Cardiac septum (tissue), 1 donor: ENCODE measurements at places on chromosomes 1 and 21.

- DNase-seq: no peak
These were observed 167.7 kb upstream of the PTGFR start for GRCh38 chr1:78322928-78323680.

GRCh38 chr21:15839601-15840000 lies 109.8 kb downstream of the USP25 start:
- DNase-seq: no peak

DNA sequence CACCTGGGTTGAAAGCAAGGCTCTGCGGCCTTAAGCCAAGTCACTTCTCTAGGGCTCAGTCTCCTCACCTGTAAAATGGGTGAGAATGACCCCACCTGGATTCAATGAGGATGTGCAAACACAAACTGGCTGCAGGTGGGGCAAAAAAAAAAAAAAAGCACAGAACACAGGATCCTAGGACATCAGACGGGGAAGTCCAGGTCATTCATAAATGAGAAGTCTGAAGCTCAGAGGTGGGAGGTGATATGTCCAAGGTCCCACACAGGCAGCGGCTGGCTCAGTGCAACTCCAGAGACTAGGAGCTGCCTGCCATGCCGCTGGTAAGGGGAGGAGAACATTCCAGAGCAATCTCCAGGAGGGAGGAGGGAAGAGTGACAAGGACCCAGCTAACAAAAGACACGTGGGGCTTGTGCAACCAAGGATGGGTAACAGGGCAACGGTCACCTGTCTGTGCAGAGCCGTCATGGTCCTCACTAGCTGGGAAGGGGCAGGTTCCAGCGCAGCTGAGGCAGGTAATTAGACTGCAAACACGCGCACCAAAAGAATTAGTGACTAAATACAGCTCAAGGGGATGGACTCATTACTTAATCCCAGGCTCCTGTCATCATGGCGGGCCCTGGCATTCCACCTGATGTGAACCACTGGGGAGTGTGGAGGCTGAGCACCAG lies 19.5 kb downstream of the IFFO2 start:
- DNase-seq: no peak

DNA sequence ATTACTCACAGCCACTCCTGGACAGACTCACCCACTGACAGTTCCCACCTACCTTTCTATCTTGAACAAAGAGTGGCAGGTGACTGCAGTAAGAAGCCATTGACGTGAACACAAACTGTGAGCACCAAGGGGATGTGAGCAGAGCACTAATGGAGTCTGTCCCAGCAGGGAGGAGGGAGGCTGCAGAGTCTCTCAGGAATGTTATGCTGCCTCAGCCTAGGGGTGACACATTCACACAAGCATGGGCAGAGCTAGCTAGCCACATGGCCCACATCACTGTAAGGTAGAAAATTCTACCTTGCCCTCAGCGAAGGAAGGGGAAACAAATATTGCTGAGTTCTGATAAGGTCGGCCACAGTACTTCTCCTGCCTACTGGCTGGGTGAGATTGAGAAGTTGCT lies 56.8 kb upstream of the PTGFRN start:
- no peak for DNase-seq

DNA sequence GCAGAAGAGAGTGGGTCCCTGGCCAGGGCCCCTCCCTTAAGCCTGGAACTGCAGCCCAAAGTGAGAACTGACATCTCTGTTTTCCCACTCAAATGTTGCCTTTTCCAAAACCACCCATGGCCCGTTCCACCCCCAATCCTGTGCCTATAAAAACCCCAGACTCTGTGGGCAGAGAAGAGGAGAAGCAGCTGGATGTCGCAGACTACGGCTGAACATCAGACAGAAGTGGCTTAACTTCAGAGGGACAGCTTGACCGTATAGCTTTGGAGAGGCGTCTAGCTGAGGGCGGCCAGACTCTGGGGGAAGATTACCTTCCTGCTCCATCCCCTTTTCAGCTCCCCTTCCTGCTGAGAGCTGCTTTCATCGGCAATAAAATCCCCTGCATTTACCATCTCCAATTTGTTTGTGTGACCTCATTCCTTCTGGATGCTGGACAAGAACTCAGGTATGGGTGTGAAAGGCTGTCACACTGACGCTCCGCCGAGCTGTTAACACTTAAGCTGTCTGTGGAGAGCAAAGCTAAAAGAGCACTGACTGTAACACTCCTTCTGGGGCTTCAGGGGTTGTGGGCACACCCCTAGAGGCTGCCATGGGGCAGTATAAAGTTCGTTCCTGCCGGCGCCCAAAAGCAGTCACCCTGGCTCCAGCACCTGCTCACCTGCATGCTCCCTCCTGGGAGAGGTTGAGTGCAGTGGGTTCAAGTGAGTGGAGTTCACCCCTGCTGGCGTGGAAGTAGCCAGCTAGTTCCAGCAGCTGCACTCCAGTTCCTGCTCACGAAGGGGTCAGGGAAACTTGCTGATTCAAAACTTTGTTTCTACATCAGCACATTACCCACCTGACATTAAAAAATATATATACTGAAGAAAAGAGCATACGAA lies 19.6 kb upstream of the ERO1B start:
- DNase-seq: no peak

DNA sequence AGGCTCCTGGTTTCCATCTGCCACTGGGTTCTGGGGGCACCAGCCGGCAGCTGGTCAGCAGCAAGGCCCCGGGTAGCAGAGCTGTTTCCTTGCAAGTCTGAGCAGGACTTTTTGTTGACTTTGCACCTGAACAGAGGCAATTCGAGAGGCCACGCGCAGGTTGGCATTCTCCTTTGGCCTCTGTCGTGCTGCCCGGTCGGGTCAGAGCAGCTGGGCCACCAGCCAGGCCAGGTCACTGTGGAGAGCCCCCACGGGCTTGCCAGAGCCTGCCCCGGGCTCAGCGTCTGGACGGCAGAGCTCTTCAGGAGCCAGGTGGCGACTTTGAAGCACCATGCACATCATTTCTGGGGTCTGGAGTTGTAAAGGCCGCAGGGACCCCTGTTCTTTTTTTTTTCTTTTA lies 28.4 kb upstream of the TMEM52 start:
- no peak for DNase-seq

DNA sequence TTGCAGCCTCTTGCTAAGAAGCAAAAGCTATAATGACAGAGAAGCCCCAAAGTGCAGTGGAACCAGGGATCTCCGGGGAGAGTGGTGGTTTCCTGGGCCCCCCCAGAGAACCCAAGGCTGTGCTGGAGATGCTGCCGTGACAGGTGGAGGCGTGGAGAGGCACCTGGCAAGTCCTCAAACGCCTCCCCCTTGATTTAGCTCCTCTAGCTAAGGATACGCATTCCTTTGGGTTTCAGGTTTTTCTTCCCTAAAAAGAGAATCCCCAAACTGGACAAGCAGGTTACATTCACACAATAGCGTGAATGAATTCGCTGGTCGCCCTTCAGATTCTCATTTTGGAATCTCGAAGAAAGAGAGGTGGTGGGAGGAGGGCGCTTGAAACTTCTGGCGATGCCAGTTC lies 853 bp upstream of the ATP1A1 start:
- DNase-seq: no peak

GRCh38 chr1:176119549-176119948 lies 87.5 kb downstream of the COP1 start:
- DNase-seq: no peak

DNA sequence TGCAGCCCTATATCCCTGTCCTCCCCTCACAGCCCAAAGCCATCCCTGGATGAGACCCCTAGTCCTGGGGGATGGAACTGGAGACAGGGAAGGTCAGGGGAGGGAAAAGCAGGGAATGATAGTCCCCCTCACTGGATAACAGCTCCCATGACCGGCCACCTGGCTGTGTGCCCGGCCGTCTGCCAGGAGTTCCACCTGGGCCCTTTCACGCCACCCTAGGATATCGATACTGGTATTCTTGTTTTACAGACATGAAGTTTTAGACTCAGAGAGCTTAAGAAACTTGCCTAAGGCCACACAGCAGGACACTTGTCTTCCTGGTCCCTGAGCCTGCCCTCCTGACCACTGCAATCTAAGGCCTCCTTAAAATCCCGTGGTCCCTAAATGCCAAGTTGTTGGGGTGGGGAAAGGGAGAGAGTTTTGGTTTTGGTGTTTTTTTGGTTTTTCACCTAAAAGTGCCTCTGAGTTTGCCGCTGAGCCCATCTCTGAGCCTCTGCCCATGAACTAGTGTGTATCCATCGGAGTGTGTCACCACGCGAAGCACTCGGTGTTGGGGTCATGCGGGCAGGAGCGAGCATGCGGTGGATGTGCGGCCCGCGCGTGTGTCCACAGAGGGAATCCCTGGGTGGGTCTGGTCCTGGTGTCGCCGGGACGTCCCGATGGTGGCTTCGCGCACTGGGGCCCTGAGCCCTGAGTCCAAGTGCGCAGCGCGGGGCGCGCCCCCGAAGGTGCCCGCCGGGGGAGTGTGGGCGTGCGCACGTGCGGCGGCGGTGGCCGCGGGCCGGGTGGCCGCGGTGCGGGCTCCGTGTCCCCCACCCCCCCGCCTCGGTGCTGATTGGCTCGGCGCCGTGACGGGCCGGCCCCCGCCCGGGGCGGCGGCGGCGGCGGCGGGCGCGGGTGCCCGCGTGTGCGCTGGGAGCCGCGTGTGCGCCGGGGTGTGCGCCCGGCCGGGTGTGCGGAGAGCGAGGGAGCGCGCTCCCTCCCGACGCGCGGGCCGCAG lies at the start of gene EPHA8:
Gene EPHA8, plus strand, starts transcription at position 906 of the 1,000 bp plus-strand sequence. CDS start 147 bp downstream, outside the sequence.
- no peak for DNase-seq

GRCh38 chr21:29148530-29148929 lies 18.1 kb downstream of the MAP3K7CL start:
- DNase-seq: no peak

GRCh38 chr1:212944229-212944901 lies 6.0 kb upstream of the VASH2 start:
- no peak for DNase-seq

- no peak for DNase-seq
These were observed 72.2 kb downstream of the JMJD4 start for GRCh38 chr1:227662933-227663332.

GRCh38 chr1:171179318-171180227 lies 5.5 kb upstream of the FMO2 start:
- no peak for DNase-seq

GRCh38 chr1:192937128-192937527 lies 122.0 kb downstream of the UCHL5 start:
- no peak for DNase-seq

DNA sequence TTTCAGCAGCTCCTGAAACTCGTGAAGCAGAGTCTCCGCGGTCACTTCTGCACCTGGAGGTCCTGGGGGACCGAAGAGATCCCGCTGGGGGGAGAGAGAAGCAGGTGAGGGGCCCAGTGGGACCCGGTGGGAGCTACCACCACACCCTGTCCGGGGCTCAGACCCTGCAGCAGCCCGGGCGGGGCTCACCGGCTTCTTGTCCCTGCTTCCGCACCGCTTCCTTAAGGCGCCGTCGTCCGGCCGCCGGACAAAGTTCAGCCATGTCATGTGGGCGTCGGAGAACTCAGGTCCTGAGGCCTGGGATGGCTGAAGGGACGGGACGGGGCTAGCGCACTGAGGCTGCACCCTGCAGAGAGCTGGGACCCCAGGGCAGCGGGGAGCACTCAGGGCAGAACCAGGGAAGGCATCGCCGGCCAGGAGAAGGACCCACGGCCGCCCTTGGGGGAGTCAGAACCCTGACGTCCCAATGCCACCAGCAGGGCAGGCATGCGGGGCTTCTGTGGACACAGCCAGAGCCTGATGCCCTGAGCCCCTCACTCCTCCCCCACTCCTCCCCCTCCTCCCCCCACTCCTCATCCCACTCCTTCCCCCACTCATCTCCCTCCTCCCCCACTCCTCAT lies 2.2 kb downstream of the C1QTNF12 start:
- DNase-seq: no peak

DNA sequence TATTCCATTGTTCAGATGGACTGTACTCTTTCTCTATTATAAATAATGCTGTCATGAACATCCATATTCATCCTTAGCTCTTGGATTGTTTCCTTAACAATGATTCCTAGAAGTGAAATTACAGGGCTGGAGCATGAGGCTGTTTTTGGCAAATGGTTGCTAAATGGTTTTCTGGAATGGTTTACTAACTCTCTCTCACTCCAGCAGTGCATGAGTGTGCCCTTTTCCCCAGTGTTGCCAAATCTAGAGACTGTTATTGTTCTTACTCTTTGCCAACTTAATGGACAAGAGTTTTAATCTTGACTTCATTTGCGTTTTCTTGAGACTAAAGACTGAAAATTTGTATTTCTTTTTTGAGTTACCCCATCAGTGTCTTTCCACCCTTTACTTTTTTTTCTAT lies 113.0 kb downstream of the PAPPA2 start:
- no peak for DNase-seq

DNA sequence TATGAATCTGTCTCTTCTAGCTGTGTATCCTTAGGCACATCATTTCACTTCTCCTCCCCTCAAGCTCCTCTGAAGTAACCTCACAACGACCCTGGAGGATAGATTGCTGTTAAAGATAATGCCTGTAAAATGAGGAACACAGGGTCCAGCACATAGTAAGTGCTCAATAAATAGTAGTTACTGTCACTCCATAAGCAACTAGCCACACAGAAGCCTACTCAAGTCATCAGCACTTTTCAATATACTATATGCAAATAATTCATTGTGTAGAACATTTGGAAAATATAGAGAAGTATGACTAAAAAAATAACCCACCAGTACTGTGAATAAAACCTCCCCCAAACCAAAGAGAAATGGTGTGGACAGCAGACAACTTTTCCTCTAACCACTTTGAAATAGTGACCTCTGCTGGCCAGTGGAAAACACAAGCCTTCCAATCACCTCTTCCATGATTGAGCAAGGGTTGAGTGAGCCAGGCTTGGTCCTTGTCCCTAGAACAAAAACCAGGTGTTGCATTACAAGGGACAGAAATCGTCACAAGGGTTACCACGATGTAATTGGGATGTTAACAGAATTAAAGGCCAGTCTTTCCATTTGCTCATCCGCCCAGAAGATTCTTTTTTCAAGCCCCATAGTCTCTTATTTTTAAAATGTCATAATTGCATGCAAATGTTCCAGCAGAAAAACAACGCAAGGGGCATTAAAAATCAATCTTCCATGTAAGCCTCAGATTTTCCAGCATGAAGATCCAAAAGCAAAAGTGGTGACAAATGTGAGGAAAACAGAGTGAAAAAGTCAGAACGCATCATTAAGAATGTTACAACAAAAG lies 15.7 kb upstream of the GLIS1 start:
- no peak for DNase-seq
